ENCODE measurements at places on chromosomes 12 and 14. TPM values are rescaled to one million over a fixed set of nuclear protein-coding genes. Genes with fewer than 3 reads are reported as not detected.

The CARMIL3 gene
- 7.8 TPM for polyA plus RNA-seq

- no peak for DNase-seq
These were observed 120.3 kb downstream of the ZNF664 start for GRCh38 chr12:124093297-124093696.

The ZNF410 gene
- 11.2 TPM for polyA plus RNA-seq

The PTPRB gene
- 0.14 TPM for polyA plus RNA-seq

DNA sequence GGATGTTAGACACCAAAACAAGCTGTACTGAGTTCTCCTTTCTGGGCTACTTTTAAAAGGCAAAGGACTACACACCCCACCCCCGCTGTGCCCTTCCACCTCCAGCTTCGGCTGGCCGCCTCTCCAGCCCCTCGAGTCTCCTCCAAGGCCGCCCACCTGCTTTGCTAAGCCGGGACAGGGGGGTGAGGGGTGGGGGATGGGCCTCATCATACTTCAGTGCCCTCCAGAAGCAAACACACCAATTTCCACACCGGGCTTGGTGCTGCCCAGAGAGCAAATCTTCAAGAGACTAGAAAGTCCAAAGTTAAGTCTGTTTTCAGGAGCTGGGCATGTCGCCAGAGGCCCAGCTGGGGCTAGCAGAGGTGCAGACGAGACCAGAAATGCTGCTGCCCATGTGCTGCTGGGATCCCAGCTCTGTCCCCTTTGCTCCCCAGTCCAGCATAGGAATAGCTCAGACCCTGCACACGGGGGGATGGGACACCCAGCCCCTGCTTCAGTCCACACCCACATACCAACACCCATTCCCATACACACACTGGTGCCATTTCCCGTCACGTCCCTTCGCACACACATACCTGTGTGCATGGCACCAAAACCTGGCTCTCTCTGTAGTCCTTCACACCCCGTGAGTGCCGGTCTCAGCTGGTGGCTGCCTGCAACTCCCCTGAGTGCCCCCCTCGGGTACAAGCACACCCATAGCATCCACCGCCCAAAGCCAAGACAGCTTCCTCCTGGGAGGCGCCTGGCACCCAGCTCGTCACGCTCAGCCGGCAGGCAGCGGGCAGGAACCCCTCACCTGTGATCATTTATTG, 1.0 kb downstream of the SLC6A12 start:
- no peak for DNase-seq

DNA sequence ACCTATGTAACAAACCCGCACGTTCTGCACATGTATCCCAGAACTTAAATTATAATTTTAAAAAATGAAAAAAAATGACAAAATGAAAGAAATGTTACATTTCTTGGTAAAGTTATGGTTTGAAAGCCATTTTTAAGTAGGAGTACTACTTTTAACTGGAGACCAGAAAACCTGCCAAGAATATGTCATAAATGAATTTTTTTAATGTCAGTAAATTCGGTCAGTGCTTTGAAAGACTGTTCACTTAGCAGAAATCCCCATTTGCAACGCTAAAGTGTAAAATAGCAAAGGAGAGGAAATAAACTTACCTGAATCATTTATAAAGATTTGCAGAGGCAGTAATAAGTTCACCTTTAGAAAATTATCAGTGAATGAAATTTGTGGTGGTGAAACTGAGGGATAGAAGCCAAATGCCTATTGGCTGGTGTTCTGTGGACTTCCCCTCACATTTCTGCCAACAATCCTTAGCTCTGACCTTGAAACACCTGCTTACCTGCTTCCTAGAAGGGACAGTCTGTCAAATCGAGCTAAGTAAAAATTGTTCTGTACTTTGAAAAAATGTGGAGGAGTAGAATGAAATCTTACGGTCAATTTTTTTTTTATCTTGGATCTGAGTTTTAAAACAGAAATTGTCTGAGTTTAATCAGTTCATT, 714.2 kb downstream of the SLC6A15 start:
- DNase-seq = no peak

The FAM90A1 gene
- polyA plus RNA-seq = 0.52 TPM

GRCh38 chr12:63897931-63898330, 53.4 kb downstream of the SRGAP1 start:
- DNase-seq = no peak

GRCh38 chr14:22882529-22883172, 371 bp upstream of the REM2 start:
- peak; percentile 64 for DNase-seq

The GPRC5D gene
- polyA plus RNA-seq = 0.45 TPM

DNA sequence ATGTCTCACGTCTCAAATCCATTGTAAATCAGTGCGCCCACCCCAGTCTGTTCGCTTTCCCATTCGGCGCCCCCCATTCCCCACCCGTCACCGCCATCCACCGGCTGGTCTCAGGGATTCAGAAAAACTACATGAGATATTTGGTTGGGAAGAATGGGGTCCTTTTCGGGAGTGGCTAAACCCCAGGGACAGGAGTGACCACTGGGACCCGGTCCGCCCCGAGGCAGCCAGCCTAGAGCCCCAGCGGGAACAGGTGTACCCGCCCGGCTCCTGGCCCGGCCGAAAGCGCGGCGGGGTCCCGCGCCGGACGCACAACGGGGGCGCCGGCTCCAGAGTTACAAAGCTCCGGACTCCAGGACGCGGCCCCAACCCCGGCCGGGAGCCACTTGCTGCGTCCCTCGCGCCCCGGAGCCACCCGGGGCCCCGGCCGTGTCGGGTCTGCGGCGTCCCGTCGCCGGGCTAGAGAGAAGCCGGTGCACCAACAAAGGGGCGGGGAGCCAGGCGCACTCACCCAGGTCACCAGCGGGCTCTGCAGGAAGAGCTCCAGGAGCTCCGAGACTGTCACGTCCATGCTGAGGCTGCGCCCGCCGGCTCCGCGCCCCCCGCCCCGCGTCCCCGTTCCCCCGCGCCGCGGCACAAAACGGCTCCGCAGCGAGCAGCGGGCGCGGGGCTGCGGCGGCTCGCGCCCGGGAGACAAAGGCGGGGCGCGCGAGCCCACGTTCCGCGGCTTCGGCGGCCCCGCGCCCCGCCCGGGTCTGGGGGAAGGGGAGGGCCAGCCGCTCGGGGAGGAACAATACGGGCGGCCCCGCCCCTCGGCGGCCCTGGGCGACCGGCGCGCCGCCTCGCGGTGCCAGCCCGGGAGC, at the start of gene CCDC88C:
TSS of gene CCDC88C (minus strand) at position 701 of the 863 bp plus-strand sequence. CDS start at position 571, 130 bp downstream.
- DNase-seq = peak; percentile 79

The SYCP3 gene
- not detected for polyA plus RNA-seq

GRCh38 chr14:69261761-69262331, 1.9 kb downstream of the GALNT16 start:
- DNase-seq = no peak

- no peak for DNase-seq
These were observed 82.6 kb downstream of the ERC1 start for GRCh38 chr12:1073652-1074051.

DNA sequence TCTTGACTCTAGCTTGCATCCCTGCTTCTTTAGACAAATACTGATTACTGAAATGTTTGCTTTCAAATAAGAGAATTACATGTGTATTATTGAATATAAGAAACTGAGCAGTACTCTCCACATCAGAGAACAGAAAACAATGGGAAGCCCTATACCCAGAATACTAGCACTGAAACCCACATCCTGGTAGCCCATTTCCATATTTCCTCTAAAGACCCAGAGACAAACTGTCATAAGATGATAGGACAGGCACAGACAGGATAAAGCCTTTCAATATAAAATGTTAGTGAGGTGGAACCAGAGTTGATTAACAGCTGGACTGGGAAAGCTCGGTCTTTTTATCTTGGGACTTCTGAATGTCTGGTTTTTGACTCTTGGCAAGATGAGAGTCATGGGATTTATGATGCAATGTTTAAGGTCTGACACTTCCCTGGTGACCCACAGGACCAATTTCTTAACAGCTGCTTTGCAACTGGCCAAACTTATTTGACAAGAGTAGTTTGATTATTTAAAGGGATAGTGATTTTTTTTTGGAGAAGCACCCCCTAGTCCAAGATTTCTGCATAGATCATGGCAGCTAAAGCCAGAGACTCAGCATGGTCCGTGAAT, 166.9 kb upstream of the ATXN7L3B start:
- DNase-seq = no peak

DNA sequence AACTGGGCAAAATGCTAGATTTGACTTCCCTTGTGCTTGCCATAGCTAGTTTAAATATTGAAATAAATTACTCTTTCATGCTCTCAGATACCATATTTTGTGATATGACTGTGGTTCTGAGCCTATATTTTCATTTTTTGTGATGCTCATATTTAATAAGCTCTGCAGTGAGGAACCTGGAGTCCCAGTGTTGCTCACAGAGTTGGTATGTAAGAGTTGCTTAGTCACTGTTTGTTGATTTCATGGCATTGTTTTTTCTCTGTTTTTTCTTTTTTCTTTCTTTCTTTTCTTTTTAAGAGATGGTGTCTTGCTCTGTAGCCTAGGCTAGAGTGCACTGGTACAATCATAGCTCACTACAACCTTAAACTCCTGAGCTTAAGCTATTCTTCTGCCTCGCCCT, 750.5 kb upstream of the TMEM132C start:
- DNase-seq = no peak

GRCh38 chr12:41293011-41293410, 104.9 kb downstream of the PDZRN4 start:
- no peak for DNase-seq

The ASIC1 gene
- 4.4 TPM for polyA plus RNA-seq
